Hindlimb muscle (tissue), 1 donor: ENCODE measurements at places on chromosomes 7 and 10. TPM values are rescaled to one million over a fixed set of nuclear protein-coding genes. Genes with fewer than 3 reads are reported as not detected.

The KIF20B gene
- 5.2 TPM for polyA plus RNA-seq

The SFTPA1 gene
- not detected for polyA plus RNA-seq

The LEP gene
- polyA plus RNA-seq, result 0.05 TPM

The FOXP2 gene
- 9.3 TPM for polyA plus RNA-seq

The SLC26A5 gene
- 0.14 TPM for polyA plus RNA-seq

The TAS2R3 gene
- polyA plus RNA-seq, result 0.66 TPM

The VIM gene
- 2,993 TPM for polyA plus RNA-seq

The ZNF800 gene
- polyA plus RNA-seq, result 14.9 TPM

The GCK gene
- 7.1 TPM for polyA plus RNA-seq

The PPP1R17 gene
- not detected for polyA plus RNA-seq

The COBL gene
- 145 TPM for polyA plus RNA-seq

The MPP7 gene
- polyA plus RNA-seq, result 2.3 TPM

The CDC14C gene
- polyA plus RNA-seq, result not detected

The SLC26A3 gene
- not detected for polyA plus RNA-seq

The STAMBPL1 gene
- polyA plus RNA-seq, result 5.4 TPM

The HK1 gene
- 35.4 TPM for polyA plus RNA-seq
